SK-N-MC (cell line): ENCODE measurements at places on chromosomes 6 and 20.

DNA sequence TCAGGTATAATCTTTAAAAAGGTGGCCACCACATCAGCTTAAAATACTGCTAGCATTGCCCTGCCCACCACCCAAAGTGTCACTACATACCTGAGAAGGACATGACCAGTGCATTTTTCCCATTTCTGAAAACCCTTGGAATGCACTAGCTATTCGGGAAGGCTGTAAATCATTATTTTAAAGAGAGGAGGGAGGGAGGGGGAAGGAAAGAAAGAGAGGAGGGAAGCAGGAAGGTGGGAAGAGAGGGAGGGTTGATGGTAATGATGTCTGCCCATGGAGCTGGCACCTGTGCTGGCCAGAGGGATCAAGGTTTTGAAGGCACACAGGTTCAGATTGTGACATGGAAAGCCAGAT lies 32.4 kb downstream of the VAPB start:
- DNase-seq: no peak

DNA sequence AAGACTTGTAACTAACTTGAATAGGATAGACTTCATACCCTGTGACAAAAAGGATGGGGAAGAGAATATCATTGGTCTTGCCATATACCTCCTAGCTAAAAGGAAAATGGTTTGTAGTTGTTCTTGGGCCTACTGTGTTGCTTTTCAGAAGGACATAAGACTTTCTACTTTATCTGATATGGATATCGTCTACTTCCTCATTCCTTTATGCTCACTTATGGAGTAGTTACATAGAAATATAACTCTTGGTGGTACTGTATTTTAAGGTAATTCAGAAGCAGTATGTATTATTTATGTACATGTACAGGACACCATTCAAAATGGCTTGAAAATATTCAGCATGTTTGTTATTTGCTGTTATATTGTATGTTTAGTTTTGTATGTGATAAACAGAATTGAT lies 8.0 kb downstream of the FAM217B start:
- DNase-seq: no peak

DNA sequence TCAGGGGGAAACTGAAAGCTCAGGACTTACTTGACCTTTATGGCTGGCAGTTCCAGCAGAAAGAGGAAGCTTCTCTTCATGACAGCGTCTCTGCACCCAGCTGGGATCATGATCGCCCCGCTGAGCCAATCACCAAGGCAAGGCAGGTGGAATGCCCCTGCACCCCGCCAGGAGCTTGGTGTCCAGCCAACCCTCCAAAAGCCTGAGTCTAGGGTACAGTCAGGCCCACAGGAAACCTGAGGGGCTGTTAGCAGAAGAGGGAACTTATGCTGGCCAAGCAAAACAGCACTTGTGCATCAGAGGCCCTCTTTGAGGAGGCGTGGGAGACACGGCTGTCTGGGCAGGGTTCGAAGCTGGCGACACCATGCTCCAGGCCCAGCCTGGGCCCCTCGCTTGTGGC lies 188.3 kb upstream of the GMDS start:
- DNase-seq: no peak

- no peak for DNase-seq
Observed at GRCh38 chr6:9409126-9409525, 973.8 kb upstream of the SLC35B3 start.

GRCh38 chr6:140209775-140210174 lies 835.3 kb upstream of the CITED2 start:
- DNase-seq: no peak

GRCh38 chr6:74057326-74057725 lies 361.3 kb downstream of the CD109 start:
- no peak for DNase-seq
